ENCODE measurements at places on chromosomes 16 and 17.

- no peak for DNase-seq
Measured at GRCh38 chr16:50036426-50036825, 11.4 kb downstream of the CNEP1R1 start.

DNA sequence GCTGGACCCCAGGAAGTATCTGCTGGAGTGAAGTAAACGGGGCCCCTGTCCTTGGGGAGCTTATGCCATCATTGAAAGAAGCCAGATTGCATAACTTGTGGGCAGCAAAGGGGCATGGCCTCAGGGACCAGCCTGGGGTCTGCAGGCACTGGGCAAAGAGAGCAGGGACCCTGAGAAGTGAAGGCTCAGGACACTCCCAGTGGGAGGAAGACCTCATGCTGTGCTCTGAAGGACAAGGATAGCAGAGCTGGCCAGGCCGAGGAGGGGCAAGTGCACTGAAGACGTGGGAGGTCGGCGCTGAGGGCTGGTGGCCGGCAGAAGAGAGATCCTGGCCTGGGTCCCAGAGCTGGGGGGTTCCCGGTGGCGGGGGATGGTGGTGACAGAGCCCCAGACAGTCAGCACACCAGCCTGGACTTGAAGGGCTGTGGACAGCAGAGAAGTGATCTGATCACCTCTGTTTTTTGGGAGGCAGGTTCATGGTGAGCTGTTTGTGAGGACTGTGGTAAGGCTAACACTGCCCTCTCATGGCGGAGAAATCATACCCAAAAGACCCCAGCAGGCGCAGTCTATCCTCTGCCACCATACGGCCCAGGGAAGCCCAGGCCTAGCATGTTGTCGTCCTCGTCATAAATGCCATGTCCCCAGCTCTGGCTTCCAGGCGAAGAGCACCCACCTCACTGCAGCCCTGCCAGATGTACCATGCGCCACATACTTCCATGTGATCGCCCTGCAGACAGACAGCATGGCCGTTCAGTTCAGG lies 7.1 kb upstream of the CNP start:
- no peak for DNase-seq

DNA sequence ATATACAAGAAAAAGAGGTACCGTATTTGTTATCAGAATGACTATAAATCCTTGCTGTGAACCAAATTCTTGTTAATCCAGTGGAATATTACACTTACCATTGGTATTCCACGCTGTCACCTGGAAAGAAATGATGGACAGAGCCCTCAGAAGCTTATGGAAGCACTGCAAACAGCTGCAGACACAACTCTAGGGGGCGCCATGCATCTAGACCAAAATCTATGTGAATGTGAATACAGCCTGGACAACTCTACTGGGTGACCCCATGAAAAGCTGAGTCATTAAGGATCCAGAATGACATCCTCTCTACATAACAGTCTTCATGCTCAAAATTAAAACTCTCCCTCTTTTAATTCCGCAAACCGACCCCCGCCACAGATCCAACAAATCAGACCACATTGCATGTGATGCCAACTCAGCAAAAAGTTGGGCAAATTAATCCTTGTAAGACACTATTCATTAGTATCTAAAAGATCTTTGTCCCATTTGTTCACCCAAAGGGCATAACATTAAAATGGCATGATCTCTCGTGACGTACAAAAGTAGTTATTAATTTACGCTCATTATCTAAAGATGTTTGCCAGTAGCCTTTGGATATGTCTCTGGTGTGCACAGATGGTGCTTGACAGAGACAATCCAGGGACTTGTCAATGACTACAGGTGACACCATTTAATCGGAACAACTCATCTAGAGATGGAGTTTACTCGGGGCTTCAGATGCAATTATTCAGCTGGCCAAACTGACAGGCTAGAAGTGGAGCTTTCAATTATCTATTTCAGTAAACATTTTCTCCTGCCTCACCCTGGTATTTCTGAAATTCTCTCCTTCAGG lies 552.7 kb upstream of the PSMD7 start:
- no peak for DNase-seq

- no peak for DNase-seq
Measured at GRCh38 chr16:15770107-15770506, 86.7 kb downstream of the MYH11 start.

DNA sequence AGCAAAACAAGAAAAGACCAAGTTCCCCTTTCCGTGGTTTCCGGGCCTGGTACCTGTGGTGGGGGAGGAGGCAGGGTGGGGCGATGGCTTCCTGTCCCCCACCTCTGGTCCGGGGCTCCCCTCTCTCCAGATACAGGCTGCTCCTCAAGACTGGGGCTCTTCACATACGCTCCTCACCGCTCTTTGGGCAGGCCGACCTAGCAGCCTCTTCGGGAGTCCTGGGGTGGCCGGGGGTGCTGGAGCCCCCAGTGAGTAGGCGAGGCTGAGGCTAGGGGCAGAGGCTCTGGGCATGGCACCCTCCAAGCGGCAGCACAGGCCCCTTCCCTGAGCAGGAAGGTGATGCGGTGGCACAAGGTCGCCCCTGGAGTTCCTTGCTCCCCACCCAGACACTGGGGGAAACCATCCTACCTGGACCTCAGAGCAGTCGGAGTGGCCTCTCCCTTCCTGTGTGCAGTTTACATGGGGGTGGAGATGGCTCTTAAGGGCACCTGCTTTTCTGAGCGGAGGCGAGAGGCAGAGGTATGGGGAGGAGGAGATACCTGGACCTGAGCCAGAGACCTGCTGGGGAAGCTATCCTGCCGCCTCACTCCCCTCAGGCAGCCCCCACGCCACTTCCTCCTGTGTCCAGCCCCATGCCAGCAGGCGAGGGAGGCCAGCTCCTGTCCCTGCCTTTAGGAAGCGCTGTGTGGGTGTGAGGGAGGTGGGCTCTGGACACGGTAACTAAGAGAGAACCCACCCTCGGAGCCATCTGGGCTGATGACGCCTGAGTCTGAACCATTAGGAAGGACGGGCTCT lies 891 bp downstream of the CORO1A start:
- DNase-seq, result no peak

- no peak for DNase-seq
Measured at GRCh38 chr17:51046046-51046445, 74.6 kb downstream of the SPAG9 start.

DNA sequence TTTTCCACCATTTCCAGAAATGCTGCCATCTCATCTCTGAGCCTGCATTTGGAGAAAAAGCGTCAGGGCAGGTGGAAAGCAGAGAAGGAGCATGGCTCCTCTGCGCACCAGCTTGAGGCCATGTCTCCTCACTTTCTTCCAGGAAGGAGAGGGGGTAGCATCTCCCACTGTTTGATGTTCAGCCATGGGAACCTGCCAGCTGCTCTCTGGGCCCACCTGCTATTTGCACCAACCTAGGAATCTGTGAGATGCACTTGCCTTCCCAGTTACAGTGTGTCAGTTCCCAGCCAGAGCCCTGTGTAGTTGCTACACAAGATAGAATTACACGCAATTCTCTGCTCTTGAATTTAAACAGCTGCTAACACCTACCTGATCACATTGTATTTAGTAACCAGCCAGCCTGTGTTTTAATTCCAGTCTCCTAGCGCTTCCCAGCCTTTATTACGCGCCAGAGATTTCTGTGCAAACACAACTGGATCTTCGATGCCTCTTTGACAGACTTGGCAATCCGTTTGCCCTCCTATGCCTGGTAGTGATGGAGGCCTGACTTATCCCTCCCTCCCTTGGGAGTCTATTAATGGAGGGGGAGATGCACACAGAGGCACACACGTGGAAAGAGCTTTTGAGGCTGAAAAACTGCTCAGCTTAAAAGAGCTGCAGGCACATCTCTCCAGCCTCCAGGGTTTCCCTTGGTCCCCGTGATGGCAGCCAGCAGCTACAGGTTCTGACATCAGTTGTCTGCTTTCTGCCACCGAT lies 98.1 kb upstream of the SEC14L1 start:
- DNase-seq, result no peak

DNA sequence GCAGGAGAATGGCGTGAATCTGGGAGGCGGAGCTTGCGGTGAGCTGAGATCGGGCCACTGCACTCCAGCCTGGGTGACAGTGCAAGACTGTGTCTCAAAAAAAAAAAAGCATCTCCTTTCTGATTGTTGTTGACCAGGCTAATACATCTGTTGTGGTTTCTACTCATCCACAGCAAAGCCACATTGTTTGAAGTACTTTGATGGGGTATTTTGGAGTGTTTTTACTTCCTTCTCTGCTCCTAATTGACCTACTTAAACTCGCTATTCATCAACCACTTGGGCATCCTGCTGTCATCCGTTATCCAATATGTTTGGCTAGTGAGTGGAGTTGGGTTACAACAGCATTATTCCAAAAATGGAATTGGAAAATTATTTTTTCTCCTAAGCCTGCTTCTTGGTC lies 3.5 kb upstream of the CDC27 start:
- no peak for DNase-seq

DNA sequence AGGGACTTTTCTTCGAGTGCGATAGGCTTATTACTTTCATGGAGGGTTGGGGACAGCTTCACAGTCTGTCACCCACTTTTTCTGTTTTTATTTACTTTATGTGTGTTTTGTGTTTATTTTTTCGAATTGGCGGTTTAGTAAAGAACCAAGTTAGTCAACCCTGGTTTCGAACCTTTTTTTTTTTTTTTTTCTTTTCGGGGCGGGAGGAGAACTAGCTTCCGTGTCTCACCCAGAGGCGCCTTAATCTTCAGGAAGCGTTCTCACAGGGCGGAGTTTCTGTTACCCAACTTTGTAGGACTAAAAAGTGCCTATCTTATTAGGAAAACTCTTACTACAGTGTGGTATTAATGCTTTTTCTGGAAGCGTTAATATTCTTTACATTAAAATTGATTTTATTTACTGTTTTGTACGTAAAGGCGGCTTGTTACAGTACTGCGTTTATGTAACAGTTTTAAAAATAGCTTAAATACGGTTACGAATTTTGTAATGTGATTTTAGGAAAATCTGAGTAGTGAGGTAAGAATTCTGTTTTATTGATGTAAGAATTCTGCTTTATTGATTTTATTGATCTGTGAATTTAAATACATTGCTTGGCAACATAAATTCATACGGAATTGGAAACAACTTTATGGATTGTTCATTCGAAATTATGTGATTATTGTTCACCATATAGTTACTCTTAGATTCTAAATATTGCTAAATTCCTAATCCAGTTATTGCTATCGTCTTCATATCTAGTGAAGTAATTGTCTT lies 885 bp downstream of the ZNF207 start:
- no peak for DNase-seq

GRCh38 chr16:3283543-3284447 lies 504 bp downstream of the ZNF263 start:
- no peak for DNase-seq

- DNase-seq, result no peak
Measured at GRCh38 chr17:34811561-34811960, 149.7 kb downstream of the CCT6B start.

GRCh38 chr17:80327518-80327917 lies 66.9 kb downstream of the RNF213 start:
- DNase-seq, result no peak

DNA sequence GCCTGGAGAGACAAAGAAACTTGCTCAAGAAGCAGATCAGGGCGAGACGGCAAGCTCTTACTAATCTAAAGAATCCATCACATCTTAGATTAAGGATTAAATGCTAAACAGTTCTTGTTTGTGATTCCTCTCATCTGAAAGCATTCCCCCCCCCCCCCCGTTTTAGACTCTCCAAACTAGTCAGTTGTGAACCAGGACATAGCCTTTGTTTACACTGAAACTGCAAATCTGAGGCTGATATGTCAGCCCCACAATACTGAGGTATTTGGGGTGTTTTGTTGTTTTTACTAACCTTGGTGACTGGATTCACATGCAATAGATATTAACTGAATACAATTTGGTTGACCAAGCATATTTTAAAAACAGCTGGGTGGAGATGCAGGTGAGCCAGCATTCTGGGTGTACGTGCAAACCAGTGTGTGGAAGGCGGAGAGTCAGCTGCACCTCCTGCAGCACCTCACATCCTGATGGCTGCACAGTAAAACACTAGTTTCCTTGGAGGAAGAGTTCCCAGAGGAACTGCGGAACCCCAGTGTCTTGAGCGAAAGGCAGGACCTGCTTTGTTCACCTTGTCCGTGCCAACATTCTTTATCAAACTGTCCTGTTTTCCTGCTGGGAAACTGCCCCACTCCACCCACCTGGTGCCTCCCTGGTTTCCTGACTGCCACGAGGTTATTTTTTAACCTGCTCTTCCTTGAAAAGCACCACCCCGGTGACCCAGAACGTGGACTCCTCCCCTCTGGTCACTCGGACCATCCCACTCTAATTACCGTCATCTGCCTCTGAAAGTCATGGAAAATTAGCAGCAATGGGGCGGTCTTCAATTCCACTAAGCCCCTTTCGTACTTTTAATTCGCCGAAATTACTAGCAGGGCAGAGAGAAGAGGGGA lies 1.2 kb upstream of the YPEL2 start:
- DNase-seq, result no peak

GRCh38 chr17:21460358-21460757 lies 84.2 kb downstream of the KCNJ12 start:
- DNase-seq, result no peak

- no peak for DNase-seq
Measured at GRCh38 chr17:76155988-76156661, 15.1 kb upstream of the FOXJ1 start.

- no peak for DNase-seq
Measured at GRCh38 chr17:58991718-58992331, 114.9 kb downstream of the TRIM37 start.

DNA sequence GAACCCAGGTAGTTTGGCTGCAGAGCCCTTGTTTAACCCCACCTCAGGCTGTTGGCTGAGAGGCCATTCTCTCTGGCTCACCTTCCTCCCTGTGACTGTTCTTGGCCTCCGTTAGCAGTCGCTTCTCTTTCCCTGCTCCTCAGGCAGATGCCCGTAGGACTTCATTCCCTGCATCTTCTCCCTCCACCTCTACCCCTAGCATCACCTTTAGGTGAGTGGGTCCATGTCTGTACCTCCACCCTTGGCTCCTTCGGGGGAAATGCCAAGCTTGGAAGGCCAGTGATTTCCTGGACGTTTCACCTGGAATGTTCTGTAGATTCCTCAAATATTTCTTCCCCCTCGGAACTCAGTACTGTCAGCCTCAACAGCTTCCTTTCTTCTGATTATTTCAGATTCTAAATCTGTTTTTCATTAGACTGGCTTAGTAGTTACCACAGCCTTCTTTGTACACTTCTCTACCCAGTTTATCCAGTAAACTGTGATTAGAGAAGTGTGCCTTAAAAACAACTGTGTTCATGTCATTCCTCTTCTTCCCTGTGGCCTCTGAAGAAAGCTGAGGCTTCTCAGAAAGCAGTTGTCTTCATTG lies 227.9 kb downstream of the MSI2 start:
- DNase-seq, result no peak

GRCh38 chr17:55648086-55648485 lies 74.6 kb downstream of the TMEM100 start:
- no peak for DNase-seq
